ENCODE measurements at places on chromosomes 7 and 10. TPM values are rescaled to one million over a fixed set of nuclear protein-coding genes. Genes with fewer than 3 reads are reported as not detected.

Gene ARHGAP22
- 7.8 TPM for polyA plus RNA-seq

Gene HOGA1
- not detected for polyA plus RNA-seq

Gene SPDYE2
- polyA plus RNA-seq = not detected

DNA sequence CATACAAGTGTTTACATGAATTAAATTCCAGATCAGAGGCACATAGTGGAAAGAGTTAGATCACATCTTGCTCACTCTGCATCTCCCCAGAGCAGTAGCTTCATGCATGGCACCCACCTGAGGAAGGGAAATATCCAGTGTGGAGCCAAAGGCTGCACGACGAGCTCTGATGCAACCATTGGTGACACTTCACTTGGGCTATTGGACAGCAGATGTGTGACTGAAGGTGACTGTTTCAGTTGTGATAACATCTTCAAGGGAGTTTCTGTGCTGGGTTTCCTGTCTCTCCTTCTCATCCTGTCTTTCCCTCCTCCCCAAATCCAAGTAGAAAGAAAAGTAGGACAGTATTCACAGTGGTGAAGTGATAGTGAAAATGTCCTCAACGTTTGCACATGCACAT, 115.0 kb downstream of the TAF3 start:
- DNase-seq = no peak

- no peak for DNase-seq
Measured at GRCh38 chr10:25815999-25816768, 117.8 kb upstream of the MYO3A start.

DNA sequence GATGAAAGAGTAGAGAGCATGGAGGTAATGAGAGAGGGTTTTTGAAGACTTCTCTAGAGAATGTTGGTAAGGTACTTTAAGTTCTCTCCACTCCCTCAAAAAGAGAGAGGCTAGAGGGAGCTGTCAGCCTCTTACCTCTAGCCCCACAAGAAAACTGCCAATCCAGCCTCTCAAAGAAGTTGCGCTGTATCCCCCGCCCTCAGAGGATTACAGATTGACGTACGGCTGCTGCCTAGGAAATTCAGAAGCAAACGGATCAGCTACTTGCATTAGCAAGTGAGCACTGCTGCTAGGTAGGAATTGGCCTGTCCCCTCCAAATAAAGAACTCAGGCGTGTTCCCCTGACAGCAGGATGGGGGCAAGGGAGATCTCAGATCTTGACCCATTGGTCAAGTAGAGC, 34.2 kb downstream of the TYW1B start:
- no peak for DNase-seq

DNA sequence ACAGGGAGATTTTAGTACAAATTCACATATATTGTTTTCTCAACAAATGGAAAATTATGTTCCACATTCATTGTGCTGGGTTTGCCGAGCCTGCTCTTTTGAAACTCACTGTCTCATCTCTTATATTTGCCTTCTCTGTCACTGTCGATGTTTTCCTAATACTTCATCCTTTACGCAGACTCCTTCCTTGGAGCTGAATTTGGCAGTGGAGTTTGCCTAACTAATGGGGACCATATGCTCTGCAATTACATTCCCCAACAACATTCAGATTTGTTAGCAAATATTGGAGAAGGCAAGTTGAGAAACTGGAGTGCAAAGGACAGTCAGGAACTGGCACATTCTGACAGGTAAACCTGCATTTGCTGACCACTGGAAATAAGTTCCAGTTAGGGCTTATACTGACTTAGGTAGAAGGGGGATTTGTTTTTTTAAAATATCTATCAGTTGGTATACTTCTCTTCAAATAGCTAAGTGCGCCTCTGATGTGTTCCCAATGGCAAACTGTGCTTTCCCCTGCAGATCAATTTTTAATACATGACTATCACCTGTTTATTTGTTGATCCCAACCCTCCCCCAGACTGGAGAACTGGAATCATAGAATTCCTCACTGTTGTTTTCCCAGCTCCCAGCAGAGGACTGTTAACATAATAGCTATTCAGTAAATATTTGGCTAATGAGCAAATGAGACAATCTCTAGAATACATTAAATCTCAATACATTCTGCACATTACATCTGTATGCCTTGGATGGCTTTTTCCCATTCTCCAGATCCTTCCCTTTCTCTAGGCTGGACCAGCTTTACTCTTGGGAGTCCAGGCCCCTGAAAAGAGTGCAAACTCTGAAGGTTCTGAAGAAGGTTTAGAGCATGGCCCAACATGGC, 769.3 kb downstream of the KCNMA1 start:
- no peak for DNase-seq

- no peak for DNase-seq
Measured at GRCh38 chr7:152312316-152312715, 123.5 kb downstream of the KMT2C start.

DNA sequence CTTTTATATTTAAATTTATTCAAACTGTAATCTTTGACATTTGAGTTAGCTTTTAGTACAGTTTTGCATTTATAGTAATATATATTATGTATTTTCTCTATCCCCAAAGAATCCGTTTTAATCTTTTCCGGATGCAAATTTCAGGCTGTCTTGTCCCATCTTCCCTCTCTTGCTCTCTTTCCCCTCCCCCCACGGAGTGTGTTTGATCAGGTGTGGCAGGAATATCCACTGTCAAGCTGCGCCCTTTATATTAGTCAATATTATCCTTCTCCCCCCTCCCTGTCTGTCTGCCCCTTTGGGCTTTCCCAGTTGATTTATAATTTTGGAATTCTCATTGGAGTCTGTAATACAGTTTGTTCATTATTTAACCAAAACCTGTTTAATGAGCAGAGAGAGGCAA, 19.0 kb downstream of the GBF1 start:
- no peak for DNase-seq

DNA sequence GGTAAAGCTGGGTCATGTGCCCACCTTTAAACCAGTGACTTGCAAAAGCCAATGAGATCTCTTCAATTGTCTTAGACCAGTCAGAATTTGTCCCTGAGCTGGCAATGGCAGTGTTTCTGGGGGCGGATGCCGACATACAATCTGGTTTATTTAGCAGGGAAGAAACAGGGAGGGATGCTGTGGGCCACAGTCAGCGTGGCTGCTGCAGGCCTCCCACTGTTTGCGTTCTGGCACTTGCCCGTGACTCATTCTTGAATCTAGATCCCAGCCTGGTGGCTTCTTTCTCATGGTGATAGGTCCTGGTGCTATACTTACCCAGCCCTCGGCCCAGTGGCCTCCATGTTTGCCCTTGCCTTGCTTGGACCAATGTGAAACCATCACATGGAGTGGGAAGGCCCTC, 3.1 kb upstream of the CPA1 start:
- DNase-seq = no peak

- no peak for DNase-seq
Measured at GRCh38 chr10:62306663-62307062, 38.0 kb upstream of the RTKN2 start.

GRCh38 chr7:37729181-37729580, 45.6 kb downstream of the GPR141 start:
- no peak for DNase-seq

DNA sequence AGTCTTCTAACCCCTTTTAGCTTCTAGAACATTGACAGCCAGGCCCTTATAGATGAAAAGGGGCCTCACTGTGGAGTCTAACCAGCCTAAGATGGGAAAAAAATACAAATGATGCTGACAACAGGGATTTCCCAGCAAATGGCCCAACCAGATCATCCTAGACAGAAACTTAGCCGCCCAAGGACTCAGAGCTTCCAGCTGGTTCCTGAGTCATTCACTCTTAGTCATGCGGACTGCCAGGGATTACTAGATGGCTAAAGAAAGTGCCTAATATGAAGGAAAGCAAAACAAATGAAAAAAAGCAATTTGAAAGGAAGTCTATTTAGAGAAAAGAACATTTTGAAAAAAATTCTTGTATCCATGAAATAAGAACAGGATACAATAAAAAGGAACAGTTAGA, 23.7 kb downstream of the TSPAN14 start:
- no peak for DNase-seq

- no peak for DNase-seq
Measured at GRCh38 chr7:13290975-13291374, 603.5 kb downstream of the ARL4A start.
